ENCODE measurements at places on chromosomes 11 and 22.

GRCh38 chr22:47270463-47271135 is 508.1 kb downstream of the TBC1D22A start:
- H3K27ac ChIP-seq: no peak overlapping the region
- no peak overlapping the region for H3K4me3 ChIP-seq
- H3K4me1 ChIP-seq: no peaks in the 10 kb centered on the region
- peaks cover 21% of the 10 kb centered on the region for H3K27me3 ChIP-seq

- H3K4me1 ChIP-seq: peaks cover 9% of the 10 kb centered on the region
- H3K36me3 ChIP-seq: peaks cover 5% of the 10 kb centered on the region
- no peak overlapping the region for H3K27ac ChIP-seq
- DNase-seq: no peak
- H3K27me3 ChIP-seq: peaks cover 57% of the 10 kb centered on the region
Observed at GRCh38 chr11:79439886-79440570, 802 bp downstream of the TENM4 start.

DNA sequence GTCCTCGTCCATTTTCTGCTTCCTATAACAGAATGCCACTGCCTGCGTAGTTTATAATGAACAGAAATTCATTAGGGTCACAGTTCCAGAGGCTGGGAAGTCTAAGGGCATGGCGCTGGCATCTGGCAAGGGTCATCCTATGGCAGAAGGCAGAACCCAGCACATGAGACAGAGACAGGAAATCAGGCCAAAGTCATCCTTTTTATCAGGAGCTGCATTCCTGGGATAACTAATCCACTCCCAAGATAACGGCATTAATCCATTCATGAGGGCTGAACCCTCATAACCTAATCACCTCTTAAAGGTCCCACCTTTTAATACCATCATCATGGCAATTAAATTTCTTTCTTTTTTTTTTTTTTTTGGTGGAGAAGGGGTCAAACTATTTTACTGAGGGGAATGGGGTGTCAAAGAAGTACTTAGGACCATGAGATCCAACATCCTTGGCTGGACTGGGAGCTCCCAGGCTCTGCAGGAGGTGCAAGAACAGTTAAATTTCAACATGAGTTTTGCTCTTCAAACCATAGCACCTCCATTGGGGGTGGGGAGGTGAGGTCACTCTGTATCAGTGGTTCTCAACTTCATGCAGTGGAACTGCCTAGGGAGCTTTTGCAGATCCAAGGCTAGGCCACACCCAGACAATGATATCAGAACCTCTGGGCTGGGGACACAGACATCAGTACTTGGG is 4.4 kb downstream of the TMEM109 start:
- peaks cover 10% of the 10 kb centered on the region for H3K27me3 ChIP-seq
- peaks cover 11% of the 10 kb centered on the region for H3K36me3 ChIP-seq
- DNase-seq: no peak
- H3K4me1 ChIP-seq: peaks cover 35% of the 10 kb centered on the region
- no peak overlapping the region for H3K27ac ChIP-seq

DNA sequence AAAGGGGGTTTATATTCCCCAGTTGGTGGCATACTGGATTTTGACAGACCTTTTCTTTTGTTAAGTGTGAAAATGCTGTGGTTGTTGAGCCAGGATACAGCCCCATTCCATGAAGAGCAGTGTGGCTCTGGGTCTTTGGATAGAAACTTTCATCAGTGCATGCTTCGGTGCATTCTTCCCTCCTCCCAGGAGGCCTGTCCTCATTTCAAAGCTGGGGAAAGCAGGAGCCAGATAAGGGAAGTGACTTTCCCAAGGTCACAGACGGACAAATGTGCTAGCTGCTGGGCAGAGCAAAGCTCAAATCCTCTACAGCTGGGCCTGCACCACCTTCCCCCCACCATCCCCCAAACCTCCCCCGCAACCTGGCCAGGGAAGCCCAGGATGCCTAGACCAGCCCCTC is 184.5 kb upstream of the NTM start:
- H3K4me1 ChIP-seq: peaks cover 3% of the 10 kb centered on the region
- no peak overlapping the region for H3K4me3 ChIP-seq
- no peak overlapping the region for H3K27ac ChIP-seq
- no peak for DNase-seq
- H3K27me3 ChIP-seq: peaks cover 16% of the 10 kb centered on the region

All from T-helper 17 cell (primary cell).